ENCODE measurements at places on chromosomes 13 and 19. TPM values are rescaled to one million over a fixed set of nuclear protein-coding genes. Genes with fewer than 3 reads are reported as not detected.

Gene TTYH1
- 0.40 TPM for total RNA-seq

Gene CCDC8
- total RNA-seq, result not detected

GRCh38 chr13:53778937-53779336 is 750.3 kb downstream of the OLFM4 start:
- no peak for ATAC-seq

DNA sequence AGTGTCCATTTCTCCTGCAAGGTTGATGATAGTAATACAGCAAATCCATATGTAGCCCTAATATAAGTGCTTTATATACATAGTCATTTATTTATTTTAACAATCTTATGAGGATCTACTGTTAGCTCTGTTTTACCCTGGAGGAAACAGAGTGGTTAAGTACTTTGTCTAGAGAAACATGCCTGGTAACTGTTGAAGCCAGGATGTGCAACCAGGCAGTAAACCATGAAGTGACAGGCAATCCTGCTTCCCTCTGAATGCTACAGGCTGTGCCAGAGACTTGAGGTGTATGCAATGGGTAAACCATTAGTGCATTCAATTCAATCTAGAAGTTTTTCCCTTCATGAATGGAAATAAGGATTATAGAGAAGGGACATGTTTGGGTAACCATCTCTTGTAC is 911.0 kb downstream of the PCDH17 start:
- no peak for ATAC-seq

GRCh38 chr19:18603958-18604819 is 2.4 kb downstream of the CRLF1 start:
- ATAC-seq, result no peak

DNA sequence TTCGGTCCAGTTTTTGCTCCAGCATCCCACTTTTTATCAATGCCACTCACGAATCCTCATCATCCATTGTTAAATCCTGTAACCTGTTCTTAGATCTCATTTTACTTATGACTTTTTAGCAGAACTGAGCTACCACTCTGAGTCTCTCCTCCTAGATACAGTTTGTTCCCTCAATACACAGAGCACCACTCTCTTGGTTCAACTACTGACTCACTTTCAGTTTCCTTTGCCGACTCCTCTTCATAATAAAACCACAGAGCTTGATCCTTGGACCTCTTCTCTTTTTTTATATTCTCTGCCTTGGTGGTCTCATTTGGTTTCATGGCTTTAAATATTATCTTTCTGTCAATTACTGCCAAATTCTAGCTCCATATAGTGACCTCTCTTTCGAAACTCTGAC is 150.3 kb downstream of the SLITRK5 start:
- ATAC-seq, result no peak
